ENCODE measurements at places on chromosomes 5 and 9.

DNA sequence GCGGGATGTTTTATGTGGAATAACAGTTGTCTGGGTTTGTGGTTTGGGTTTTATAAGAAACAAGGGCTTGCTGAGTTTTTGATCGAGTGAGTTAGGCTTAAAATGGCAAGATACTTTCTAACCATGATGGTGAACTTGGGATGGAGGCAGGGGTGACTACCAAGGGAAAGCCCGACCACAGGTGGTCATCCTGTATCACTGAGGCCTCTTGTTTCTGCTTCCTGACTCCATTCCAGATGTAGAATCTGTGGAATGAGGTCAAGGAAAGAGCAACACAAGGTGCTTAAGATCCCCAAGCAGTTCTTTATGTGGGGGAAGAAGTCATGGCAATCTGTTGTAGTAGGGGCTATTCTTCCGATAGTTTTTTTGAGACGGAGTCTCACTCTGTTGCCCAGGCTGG lies 122.3 kb downstream of the GOLPH3 start:
- DNase-seq: no peak

GRCh38 chr5:68954618-68954910 lies 139.2 kb upstream of the SLC30A5 start:
- DNase-seq: no peak

DNA sequence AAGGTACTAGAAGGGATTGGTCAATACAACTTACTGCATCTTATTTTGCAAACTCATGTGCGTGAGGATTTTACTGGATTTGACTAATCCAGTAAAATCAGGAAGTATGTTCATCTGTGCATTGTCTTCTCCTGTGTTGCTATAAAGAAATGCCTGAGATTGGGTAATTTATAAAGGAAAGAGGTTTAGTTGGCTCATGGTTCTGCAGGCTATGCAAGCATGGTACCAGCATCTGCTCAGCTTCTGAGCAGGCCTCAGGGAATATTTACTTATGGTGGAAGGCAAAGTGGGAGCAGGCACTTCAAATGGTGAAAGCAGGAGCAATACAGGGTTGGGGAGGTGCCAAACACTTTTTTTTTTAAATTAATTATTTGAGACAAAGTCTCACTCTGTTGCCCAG lies 2199.5 kb upstream of the WWC1 start:
- no peak for DNase-seq

DNA sequence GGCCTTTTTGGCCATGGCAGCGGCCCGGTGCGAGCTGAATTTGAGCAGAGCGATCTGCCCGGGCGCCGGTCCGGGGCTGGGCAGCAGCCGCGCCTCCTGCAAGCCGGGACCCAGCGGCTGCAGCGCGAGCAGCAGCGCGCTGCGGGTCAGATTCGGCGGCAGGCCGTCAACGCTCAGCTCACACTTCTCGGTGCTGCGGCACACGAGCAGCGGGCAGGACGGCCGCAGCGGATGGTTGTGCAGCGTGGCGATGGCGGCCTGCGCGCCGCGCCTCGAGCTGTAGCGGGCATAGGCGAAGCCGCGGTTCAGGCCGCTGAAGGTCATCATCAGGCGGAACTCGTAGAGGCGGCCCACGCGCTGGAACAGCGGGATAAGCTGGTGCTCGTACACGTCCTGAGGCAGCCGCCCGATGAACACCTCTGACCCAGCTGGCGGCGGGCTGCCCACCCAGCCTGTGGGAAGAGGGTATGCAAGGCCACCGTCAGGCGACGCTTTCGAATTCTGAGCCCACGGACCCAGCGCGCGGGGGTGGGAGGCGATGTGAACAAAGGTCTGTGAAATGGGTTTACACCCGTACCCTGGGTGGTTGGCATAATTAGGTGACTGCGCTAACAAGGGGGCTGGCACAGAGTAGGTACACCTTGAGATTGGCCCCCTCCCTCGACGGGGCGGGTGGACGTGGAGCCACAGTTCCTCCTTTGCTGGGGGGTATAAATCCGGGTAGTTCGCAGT lies 755 bp downstream of the DND1 start:
- no peak for DNase-seq

DNA sequence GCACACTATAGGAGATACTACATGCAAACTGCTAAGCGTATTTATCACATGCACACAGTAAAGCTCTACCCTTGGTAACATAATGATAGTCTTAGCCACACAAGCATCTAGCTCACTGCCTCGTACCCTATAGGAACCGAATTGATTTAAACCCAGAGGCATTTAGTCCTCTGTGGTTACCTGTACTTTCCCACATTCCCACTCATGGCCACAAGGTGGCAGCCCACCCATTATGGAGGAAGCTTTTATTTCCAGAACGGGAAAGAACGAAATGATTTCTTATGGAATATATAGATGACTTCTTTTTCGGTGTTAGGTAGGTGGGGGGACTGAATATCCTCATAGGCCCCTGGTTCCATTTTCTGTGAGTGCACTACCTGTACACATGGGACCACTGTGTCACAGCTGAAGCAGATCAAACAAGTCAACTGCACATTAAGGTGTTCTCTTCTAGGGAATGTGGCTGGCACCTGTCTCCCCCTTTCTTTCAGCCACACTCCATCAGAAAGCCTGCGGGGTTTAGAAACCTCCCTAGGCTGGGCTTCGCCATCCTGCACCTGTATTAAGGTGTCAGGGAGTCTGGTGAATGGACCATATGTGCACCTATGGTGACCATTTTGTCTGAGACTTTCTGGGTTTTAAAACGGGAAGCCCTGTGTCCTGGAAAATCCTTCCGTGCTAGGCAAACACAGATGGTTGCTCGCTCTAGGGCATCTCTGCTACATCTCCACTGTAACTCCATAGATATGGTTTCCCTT lies 313.2 kb downstream of the SLIT3 start:
- DNase-seq: peak; percentile 63

DNA sequence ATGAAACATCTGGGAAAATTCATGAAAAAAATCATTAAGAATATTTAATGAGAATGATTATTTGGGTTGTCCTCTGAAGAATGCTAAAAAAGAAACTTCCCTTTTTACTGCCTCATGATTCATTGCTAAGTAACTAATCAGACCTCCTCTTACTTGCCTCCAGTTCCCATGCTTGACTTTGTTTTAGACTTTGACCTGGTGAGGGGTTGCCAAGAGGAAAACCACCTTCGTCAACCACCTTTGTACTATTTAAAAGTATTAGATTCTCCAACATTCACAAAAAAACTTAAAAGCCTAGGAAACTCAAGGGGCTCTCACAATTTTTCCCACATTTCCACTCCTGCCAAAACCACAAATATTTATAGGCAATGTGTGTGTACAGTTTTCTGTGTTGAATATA lies 115.2 kb upstream of the ST8SIA4 start:
- no peak for DNase-seq

DNA sequence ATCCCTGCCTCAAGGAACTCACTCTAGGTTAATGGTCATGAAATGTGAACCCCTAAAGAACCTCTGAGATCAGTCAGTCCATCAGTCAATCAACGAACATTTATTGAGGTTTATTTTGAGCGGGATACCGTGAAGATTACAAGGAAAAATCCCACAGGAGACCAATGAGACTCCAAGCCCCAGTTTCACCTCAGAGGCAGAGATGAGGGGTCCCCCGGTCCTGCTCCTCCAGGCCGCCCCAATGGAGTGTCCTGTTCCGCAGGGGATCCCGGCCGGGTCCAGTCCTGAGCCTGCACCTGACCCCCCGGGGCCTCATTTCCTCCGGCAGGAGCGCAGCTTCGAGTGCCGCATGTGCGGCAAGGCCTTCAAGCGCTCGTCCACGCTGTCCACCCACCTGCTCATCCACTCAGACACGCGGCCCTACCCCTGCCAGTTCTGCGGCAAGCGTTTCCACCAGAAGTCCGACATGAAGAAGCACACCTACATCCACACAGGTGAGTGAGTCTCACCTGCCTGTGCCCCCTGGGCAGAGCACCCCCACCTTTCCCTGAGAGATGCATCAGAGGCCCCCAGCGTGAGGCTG lies 11.0 kb downstream of the GFI1B start:
- no peak for DNase-seq

- DNase-seq: no peak
These were observed 47.6 kb downstream of the AQP7 start for GRCh38 chr9:33354651-33355211.

DNA sequence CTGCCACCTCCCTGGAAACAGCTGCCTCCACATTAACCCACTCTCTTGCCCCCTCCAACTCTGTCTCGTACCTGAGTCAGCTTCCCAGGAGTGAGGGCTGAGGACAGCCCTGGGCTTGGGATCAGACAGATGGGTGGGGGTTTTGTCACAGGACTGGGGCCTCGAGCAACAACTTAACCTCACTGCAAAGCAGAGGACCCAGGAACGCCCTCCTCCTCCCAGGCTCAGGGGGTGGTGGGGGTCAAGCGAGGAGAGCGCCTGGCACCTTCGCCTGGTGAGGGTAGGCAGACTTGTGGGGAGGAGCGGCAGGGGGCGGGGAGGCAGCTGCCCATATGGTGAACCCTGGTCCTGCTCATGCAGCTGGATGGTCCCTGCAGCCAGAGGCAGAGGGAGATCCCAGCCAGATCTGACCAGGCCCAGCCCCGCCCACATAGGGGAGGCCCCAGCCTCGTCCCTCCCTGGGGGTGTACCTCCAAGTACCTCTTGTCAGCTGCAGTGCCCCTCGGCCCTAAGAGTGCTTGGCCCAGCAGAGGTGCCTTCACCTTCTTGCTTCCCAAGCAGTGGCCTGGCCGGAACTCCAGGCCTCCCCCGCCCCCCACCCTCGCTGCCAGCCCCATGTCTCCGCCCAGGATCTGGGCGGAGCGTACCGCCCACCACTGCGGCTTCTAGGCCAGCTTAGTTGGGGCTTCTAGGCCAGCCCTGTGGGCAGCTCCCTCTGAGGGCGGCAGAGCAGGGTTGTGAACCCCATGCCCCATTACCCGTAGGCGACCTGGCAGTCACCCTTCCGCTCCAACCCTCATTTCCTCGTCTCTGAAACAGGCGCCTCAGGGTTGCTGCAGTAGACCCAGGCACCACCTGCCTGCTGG lies at the start of gene SARDH:
Gene SARDH, minus strand, starts transcription at position 579 of the 866 bp plus-strand sequence. CDS start 4,179 bp downstream, outside the sequence.
- peak; percentile 43 for DNase-seq

DNA sequence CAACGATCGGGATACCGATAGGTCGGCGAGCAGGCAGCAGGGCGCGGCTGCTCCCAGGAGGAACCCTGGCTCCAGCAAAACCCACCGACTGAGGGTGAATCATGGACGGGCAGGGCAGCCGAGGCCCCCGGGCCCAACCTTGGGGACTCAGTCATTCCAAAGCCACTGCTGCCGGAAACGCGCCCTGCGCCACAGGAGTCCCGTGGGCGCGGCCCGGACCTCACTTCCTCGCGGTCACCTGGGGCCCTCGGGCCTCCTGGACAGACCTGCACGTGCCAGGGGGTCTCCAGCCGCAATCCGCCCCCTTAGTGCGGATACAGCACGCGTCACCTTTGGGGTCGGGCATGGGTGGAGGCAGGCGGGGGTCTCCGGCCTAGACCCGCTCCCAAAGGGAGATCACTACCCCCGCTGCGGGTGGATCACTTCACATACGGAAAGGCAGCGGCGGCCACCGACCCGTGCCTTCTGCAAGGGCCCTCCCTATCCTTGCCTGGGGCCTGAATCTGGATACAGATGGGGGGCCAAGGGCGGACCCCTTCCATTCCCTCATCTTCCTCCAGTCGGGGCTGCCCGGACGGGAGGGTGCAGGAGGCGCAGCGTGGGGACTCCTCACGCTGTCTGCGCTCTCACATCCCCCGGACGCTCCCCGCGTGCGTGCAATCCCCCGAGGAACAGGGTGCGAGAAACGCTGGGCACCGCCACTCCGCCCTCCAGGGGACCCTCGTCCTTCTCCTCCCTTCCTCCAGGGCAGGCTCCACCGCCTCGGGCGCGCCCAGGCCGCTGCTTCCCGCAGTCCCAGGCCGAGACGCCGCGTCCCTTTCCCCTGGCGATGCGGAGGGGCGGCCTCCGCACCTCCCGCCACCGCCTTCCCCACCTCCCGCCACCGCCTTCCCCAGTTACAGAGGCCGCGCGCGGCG lies 586 bp downstream of the TXN start:
- peak; percentile 30 for DNase-seq

DNA sequence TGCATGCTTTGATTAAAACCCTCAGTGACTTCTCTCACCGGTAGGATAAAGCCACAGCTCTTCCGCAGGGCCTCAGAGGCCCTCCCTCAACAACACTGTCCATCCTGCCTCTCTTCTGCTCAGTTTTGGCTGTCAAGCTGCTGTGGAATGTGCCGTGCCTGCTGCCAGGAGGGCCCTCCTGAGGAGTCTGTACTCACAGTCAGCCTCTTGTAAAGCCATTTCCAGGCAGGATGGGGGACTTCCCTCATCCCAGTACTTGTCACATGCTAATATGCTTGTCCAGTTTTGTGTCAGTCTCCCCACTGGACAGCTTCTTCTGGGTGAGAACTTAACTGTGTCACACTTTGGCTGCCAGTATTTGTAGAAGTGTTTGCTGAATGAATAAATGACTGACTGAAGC lies 13.9 kb upstream of the DDX41 start:
- DNase-seq: no peak

DNA sequence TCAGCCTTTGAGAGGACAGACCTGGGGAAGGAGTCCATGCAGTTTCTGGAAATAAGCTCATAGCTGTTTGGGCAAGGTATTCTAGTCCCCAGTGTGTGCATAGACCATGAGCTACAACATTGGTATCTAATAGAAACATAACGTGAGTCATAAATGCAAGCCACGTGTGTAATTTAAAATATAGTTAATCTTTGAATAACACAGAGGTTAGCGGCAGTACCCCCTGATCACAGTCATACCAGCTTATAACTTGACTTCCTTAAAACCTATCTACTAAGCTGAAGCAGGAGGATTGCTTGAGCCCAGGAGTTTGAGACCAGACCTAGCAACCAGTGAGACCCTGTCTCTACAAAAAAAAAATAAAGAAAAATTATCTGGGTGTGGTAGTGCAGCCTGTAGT lies 46.4 kb upstream of the CPEB4 start:
- DNase-seq: no peak

DNA sequence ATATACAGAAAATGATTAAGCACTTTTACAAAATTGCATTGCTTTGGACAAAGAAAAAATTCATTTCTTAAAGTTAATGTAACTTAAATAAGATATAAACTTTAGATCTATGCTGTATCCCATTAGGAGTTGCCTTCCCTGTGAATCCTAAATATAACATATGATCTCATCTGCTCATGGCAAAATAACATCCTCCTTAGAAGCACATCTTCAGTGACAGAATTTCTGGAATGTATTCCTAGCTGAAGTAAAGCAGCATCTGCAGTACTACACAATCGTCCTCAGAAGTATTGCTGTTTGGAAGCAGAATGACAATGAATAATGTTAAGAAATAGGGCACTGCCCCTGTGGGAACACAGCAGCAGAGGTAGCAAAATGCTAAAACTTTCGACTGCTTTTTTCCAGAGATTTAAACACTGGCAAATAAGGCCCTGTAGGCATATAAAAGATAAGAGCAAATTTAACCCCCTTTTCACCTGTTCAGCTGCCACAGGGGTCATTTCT lies 571.0 kb downstream of the PTPRD start:
- no peak for DNase-seq

DNA sequence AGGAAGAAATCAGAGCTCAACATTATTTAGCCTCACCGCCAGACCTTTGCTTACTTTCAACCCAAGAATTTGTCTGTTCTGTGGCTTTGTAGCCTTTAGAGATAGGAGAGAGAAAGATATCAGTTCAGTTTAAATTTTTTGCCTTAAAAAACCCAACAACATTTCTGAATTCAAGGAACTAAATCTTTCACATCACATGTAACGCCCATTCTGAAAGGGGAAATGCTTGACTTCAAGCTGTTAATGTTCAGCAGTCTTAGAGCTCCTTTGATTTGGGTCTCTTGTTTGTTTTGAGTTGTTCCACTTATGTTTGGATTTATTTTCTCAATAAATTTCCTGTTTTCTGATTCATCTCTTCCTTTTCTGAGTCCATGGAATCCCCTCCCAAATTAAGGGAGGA lies 294.5 kb downstream of the ARHGAP26 start:
- peak; percentile 33 for DNase-seq

All from hematopoietic multipotent progenitor cell (in vitro differentiated cells).